ENCODE measurements at places on chromosomes 5 and 9. TPM values are rescaled to one million over a fixed set of nuclear protein-coding genes. Genes with fewer than 3 reads are reported as not detected.

CHSY3 gene
- not detected for total RNA-seq

PCDHA9 gene
- total RNA-seq: 0.21 TPM

GABRP gene
- total RNA-seq: not detected

HMMR gene
- 42.5 TPM for total RNA-seq

- DNase-seq: no peak
Observed at GRCh38 chr9:98875536-98875935, 68.1 kb downstream of the GALNT12 start.

DNA sequence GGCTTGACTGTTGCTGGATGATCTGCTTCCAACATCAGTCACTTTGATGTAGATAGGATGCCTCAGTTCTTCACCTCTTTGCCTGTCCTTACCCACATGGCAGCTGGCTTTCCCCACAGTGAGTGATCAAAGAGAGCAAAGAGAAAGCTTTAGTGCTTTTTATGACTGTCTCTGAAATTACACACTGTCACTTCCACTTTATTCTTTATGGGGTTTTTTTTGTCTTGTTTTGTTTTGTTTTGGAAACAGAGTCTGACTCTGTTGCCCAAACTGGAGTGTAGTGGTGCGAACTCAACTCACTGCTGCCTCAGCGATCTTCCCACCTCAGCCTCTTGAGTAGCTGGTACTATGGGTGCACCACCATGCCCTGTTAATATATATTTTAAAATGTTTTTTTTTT is 32.4 kb upstream of the C5orf24 start:
- no peak for DNase-seq

GRCh38 chr5:181168595-181169118 is 21.3 kb downstream of the OR2V2 start:
- DNase-seq: no peak

GRCh38 chr5:32842813-32843530 is 131.9 kb downstream of the NPR3 start:
- no peak for DNase-seq

DNA sequence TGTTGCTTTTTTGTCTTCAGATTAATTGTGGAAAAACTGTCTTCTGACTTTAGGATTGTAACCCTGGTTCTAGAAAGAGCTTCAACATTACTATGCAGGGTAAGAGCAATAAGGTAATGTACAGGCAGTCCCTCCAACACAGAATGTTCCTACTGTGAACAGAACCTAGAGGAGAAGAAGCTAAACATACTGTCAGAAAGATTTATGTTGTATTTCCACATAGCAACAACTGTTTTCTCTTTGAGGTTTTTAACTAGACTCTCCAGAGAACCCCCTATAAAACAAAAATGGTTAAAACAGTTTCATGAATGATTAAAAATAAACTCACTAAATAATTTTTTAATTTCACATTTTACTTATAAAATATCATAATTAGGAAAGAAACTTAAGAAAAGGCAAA is 64.3 kb upstream of the NAA35 start:
- DNase-seq: no peak

- DNase-seq: no peak
Observed at GRCh38 chr5:41878643-41879478, 8.6 kb upstream of the OXCT1 start.

All from Panc1 (cell line).